ENCODE measurements at places on chromosomes 13 and 19.

DNA sequence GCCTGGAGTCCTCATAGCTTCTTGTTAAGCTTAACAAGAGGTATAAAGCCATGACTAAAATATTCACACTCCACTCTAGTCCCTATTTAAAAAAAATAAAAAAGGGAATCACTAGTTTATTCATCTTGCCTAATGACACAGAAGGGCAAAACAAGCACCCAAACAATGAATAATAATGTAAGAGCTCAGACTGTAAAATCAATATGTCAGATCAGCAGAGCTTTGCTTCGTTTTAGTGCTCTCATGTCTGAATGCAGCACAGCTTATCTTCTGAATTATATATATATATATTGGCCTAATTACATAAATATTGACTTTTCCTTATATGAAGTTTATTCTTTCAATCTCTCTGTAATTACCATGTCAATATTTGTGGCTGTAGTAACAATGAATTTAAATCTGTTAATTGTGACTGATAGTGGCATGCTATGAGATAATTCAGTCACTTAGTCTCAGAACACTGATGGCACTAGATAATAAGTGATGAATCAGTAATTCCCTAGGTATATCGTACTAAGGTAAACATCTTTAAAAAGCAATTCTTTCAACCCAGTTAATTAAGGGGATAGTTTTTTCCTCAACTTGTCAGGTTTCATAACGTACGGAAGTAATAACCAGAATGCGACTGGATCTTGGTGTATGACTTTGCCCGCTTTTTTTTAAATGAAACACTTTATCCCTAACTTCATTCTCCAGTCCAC lies 361.9 kb upstream of the GPC6 start:
- DNase-seq = no peak

- DNase-seq = no peak
Measured at GRCh38 chr19:17095141-17095919, 19.8 kb downstream of the MYO9B start.

- no peak for DNase-seq
Measured at GRCh38 chr19:10006335-10006708, 4.0 kb downstream of the COL5A3 start.

GRCh38 chr19:4360081-4360569 lies 16.8 kb downstream of the MPND start:
- no peak for DNase-seq

GRCh38 chr13:111165241-111166010 lies 50.3 kb downstream of the ARHGEF7 start:
- DNase-seq = no peak

DNA sequence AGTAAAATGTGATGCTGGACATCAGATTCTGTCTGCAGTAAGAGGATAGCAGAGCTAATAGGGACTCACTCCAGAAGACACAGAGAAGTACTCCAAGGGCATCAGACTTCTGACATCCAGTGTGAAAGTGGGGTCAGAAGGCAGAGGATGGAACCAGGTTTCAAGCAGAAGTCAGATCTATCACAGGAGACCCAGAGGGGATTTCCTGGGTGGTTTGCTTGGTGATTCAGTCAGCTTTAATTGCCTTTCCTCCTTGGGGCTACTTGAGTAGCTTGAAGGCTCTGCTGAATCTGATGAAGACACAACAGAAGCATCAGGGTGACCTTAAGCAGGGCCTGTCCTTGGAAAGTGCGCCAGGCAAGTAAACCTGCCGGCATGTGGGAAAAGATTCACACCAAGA lies 300.6 kb downstream of the COG6 start:
- no peak for DNase-seq

DNA sequence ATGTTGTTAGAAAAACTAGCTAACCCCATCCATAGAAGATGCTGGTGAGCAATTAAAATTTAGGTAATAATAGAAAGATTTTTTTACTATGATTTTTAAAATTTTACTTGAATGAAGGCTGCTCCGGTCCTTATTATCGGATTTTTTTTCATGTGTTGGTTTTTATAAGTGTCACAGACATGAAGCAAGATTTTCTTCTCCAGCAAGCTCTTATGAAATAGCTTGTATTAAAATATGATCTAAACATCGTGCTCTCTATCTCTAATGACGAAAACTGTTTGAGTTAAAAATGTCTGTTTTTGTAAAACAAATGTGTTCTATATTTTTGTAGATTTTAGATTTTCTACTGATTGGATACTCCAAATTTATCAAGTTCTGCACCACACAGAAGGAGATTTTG lies 339.6 kb downstream of the ZNF536 start:
- no peak for DNase-seq

DNA sequence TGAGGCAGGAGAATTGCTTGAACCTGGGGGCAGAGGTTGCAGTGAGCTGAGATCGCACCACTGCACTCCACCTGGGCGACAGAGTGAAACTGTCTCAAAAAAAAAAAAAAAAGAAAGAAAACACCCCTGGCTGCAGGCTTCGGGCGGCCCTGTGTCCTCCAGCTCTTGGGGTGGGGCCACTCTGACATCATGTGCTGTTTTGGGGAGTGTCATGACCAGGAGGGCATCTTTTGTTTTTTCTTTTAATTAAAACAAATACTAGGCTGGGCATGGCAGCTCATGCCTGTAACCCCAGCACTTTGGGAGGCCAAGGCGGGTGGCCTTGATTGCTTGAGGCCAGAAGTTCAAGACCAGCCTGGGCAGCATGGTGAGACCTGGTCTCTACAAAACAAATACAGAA lies 52.1 kb downstream of the KDM4B start:
- DNase-seq = no peak

- no peak for DNase-seq
Measured at GRCh38 chr13:84430015-84430414, 547.7 kb upstream of the SLITRK1 start.

DNA sequence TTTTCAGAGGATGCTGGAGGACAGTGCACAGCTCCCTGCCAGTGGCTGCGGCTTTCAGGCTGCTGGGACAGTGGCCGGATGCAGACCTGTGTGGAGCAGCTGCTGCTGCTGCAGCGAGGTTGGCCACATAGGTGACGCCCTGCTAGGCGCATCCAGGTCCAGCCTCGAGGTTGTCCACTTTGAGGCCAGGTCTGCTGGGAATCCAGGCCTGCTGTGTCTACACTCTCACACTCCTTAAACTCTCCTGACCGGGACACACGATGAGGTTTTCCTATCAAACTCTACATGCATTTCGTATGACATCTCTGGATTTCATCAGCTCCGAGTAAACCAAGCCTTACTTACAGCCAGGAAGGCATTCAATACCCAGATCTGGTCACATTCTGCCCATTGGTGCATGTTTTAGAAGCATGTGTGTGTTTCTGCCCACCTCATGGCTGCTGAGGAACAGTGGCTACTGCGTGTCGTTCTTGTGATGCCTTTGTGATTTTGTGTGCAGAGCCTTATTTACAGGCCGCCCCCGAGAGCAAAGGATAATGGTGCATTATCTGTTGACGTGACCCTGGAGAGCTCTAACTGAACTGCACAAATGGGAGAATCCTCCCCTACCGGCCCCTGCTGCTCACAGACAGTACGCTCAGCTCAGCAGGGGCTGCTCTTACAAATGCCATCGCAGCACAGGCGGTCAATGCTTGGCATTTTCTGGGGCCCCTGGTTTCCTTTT lies 12.3 kb upstream of the MCF2L start:
- no peak for DNase-seq

GRCh38 chr13:20814224-20814910 lies 40.6 kb upstream of the EEF1AKMT1 start:
- peak; percentile 58 for DNase-seq

- DNase-seq = no peak
Measured at GRCh38 chr13:110521946-110522345, 39.6 kb downstream of the RAB20 start.

DNA sequence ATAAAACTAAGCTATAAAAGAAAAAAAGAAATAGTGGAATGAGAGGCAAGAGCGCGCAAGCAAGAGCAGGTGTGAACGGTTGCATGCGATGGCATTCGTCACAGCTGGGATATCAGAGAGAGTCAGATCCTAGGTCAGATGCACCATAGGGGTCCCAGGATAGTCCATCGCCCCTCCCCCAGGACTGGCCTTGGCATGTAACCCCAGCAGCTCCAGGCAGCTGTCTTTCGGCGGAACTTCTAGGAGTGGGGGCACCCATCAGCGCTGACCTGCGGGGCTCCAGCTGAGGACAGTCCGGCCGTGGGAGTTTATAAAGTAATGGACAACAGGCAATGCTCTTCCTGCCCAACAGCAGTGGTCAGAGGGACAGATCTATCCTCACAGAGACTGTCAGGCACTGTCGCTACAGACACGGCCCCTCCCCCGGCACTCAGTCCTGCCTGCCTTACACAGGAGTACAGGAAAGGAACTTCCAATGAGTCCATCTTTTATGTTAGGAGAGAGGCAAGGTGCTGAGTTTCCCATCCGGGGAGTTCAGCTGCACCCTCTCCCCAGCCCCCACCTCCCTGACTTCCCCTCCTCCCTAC lies 1.4 kb downstream of the SIAH3 start:
- DNase-seq = no peak

DNA sequence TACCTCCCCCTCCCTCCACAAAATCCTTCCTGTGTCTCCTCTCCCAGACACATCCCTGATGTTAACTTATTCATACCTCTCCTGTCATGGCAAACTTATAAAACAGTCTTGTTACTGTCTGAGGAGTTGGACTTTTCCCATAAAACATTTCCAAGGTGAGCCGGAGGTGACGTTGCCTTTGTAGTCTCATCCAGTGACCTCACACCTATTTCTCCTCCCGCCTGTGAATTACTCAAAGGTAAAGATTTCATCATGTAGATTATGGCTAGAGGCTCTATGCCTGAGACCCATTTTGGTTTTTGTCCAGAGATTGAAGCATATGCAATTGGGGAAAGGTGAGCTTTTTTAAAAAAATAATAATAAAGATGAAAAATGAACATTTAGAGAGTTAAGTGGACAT lies 529.0 kb downstream of the MYO16 start:
- no peak for DNase-seq

- no peak for DNase-seq
Measured at GRCh38 chr13:113186061-113186900, 22.2 kb downstream of the PCID2 start.

- DNase-seq = no peak
Measured at GRCh38 chr19:39196320-39196719, 444 bp upstream of the NCCRP1 start.

DNA sequence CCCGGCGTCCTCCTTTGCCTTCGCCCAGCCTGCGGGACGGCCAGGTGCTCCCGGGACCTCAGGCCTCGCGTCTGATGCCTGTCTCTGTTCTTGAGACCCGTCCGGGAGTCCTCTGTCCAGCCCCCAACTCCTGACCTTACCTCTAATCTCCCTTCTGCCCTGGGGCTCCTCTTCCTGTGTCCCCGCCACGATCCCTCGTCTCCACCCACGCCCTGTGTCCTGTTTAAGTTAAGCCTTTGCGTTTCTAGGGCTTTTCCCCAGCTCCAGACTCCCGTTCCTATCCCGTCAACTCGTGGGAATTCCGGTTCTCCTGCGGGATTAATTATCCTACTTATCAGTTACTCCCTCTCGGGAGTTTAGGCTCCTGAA lies 686 bp downstream of the LENG8 start:
- no peak for DNase-seq

DNA sequence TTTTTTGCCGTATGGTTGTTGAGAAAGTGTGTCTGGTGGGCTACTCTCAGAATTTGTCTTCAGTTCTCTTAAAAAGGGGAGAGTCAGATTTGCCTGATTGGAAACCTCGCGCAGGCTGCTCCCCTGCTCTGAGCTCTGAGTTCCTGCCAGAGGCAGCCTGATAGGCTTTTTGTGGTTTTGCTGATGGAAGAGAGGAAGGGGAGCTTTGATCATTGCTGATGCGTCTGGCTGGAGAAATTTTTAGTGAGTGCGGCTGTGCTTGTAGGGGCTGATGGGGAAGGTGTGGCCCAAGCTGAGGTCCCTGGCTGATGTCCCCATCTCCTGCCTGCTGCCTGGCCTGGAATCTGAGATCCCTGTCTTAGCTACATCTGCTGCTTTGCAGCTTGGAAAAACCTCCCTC lies 2.8 kb downstream of the CHST8 start:
- no peak for DNase-seq

- no peak for DNase-seq
Measured at GRCh38 chr19:17216058-17216670, 1.0 kb downstream of the USE1 start.

DNA sequence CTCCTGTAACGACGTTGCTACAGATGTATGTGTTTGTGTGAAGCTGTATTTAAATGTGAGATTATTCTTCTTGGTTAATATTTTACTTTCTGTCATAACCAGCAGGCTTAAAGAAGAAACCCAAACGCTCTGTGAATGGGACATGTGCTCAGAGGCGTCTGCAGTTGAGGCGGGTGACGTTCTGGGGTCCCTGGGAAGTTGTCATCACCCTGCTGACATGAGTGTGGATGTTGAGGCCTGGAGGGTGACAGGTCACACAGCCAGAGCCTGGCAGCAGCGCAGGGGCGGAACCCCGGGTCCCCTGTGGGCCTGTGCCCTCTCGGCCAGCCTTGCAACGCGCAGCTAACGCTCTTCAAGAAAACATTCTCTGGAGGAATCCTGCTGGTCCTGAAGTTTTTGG lies 16.6 kb downstream of the RASA3 start:
- no peak for DNase-seq

DNA sequence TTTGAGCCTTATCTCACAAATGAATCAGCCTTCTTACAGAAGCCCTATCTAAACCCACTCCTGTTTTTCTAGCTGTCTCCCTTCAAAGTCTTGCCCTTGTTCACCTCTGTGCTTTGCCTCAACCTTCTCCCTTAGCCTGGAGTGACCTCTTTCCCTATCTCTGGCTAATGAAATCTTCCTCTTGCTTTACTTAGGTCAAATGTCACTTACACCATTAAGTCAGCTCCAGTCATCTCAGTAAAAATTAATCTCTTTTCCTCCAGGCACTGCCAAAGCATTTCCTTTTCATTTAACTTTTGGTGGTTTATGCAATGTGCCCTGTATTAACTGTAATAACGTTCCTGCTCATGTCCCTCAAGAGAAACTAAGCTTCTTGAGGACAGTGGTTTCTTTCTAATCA lies 596.5 kb upstream of the MIR17HG start:
- DNase-seq = no peak

DNA sequence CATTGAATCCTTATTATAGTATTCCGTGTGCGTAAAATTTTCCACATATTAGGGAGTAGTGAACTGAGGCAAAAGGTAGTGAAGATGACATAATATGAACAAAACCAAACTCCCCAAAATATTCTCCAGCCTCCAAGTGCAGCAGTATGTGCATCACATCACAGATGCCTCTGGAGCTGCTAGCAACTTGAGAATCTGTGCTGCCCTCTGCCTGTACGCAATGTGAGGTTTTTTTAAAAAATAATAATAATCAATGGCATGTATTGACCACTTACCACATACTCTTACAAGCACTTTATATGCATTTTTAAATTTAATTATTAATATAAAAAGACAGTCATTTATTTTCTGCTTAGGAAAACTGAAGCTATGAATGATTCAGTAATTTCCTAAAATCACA lies 583.0 kb upstream of the SPRY2 start:
- no peak for DNase-seq

- peak; percentile 31 for DNase-seq
Measured at GRCh38 chr13:62643007-62643483, 1227.4 kb upstream of the PCDH20 start.
